ENCODE measurements at places on chromosomes 5 and 9. TPM values are rescaled to one million over a fixed set of nuclear protein-coding genes. Genes with fewer than 3 reads are reported as not detected.

ADRB2 gene
- polyA plus RNA-seq: 0.96 TPM

DNA sequence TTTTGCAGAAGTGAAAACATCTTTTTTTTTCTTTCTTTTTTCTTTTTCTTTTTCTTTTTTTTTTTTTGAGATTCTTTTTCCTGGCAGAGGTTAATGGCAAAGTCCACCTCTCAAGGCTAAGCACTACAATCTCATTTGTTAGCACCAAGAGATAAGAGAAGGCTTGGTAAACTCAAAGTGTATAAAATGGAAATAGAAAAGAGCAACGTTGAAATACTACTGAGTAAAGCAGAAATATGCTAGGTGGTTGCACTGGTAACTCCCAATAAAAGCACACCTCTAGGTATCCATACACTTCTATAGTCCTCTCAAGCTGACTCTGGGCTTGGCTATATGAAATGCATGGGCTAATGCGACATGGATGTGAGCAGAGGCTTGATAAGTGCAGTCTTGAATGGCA is 188.9 kb downstream of the RAB3C start:
- no peak for DNase-seq

DNA sequence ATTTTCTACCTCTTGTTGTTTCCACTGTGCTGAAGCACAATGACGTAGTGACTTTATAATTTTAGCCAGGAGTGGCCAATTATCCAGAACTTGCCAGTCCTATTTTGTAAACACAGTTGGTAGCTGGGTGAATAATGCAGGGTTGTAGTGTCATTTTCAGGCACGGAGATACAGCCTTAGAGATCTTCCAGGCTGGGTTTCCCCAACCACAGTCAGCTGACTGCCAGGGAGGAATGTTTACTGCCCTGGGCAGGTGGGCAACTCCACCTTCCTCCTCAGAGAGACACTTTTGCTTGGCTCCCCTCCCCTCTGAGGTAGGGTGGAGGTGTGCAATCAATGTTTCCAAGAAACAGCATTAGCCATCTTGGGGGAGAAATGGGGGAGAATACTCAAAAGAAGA is 228.1 kb upstream of the NR4A3 start:
- no peak for DNase-seq

DNA sequence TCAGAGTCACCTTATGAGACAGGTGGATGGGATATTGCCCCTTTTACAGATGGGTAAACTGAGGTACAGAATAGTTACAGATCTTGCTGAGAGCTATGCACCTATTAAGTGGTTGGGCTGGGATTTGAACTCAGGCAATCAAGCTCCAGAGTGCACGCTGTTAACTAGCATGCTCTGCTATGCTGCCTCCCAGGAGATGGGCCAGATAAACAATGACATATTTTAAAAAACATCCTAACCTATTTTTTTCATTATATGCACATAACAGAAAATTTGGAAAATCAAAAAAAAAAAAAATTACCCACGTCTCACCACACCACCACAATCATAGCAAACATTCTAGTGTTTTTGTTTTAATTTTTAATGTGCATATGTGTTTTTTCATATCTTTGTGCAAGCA is 123.4 kb upstream of the STC2 start:
- DNase-seq: no peak

All from endothelial cell of umbilical vein (primary cell).